ENCODE measurements at places on chromosomes 1 and 21.

GRCh38 chr1:168032029-168032428 is 95.2 kb upstream of the MPC2 start:
- DNase-seq = no peak

- DNase-seq = no peak
Measured at GRCh38 chr1:56569661-56570060, 9.7 kb downstream of the PLPP3 start.

GRCh38 chr1:113874012-113874879 is 2.7 kb upstream of the PTPN22 start:
- DNase-seq = no peak

DNA sequence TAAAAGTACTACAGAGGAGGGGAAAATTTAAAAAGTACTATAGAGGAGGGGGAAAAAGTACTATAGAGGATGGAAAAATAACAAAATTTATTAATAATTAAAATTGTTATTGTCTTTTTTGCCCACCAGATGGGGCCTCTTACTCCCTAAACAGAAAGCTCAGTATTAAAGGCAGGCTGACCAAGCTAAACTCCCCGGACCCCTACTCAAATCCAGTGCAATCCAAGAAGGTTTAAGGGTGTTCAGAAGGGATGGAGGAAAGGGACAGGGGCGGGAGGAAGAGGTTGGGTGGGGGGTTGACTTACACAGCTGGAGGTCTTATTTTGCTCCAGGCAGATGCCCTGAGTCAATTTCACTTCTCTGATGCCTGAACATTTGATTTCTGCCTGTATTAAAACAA is 13.7 kb downstream of the CD34 start:
- DNase-seq = no peak

- DNase-seq = peak; percentile 38
Measured at GRCh38 chr1:229258031-229258756, 12.7 kb upstream of the RAB4A start.

DNA sequence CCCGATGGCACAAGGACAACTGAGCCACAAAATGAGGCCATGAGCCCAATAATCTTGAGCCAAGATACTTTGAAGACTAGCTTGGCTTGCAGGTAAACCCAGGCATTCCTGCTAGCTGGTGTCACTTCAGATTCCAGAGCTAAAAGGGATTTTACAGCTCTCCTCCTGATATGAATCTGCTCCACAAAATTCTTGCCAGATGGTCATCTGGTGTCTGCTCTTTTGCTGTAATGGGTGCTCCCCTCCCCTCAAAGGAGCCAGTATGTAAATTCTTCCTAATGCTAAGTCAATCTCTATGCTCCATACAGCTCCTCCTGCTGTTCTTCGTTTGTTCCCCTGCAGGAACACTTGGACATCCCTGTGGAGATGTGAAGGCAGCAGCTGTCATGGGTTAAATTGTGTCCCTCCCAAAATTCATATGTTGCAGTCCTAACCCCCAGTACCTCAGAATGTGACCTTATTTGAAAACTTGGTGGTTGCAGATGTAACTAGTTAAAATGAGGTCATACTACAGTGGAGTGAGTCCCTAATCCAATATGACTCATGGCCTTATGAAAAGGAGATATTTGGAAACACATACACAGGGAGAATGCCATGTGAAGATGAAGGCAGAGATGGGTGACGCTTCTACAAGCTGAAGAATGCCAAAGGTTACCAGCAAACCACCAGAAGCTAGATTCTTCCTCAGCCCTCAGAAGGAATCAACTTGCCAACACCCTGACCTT is 180.6 kb upstream of the PALMD start:
- no peak for DNase-seq

- DNase-seq = no peak
Measured at GRCh38 chr1:41485605-41486004, 1.1 kb upstream of the EDN2 start.

- no peak for DNase-seq
Measured at GRCh38 chr1:111886741-111887140, 102.7 kb downstream of the KCND3 start.

DNA sequence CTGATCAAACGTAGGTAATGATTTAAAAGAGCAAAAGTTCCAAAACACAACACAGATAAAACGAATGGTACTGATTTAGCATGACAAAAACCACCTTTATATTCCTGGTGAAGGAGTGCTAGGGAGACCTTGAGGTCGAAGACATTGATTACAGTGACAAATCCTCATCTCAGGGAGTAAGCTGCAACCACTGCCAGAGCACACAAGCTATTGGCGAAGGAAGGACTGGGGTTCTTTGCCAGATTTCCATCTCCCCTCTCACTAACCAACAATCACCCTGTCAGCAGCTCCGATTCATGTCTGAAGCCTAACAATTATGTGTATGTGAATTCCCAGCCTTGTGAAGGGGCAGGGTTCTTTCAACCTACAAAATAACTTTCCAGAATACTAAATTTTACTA is 40.2 kb upstream of the DMRTB1 start:
- no peak for DNase-seq

DNA sequence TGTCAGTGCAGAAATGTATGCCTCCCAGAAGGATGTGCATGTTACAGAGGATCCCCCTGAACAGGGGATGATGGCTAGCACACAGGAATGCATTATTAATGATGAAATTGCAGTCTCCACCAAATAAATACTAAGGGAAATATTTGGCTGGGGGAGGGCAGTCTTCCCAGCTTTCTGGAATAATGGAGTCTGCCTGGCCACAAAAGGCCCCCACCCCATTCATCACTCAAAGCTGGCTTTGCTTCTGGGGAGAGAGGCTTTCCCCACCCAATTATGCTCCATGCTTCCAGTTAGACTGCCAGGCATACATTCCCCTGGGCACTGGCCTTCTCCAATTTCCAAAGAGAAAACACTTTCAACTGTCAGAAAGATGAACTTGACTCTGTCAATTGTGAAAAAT is 302.7 kb downstream of the SIPA1L2 start:
- DNase-seq = no peak

GRCh38 chr1:156445789-156446263 is 54.7 kb downstream of the MEF2D start:
- peak; percentile 95 for DNase-seq

GRCh38 chr1:185646202-185646683 is 87.9 kb upstream of the HMCN1 start:
- peak; percentile 78 for DNase-seq

- no peak for DNase-seq
Measured at GRCh38 chr21:24823247-24823646, 784.0 kb downstream of the MRPL39 start.

GRCh38 chr21:41750051-41750450 is 16.8 kb downstream of the RIPK4 start:
- no peak for DNase-seq

DNA sequence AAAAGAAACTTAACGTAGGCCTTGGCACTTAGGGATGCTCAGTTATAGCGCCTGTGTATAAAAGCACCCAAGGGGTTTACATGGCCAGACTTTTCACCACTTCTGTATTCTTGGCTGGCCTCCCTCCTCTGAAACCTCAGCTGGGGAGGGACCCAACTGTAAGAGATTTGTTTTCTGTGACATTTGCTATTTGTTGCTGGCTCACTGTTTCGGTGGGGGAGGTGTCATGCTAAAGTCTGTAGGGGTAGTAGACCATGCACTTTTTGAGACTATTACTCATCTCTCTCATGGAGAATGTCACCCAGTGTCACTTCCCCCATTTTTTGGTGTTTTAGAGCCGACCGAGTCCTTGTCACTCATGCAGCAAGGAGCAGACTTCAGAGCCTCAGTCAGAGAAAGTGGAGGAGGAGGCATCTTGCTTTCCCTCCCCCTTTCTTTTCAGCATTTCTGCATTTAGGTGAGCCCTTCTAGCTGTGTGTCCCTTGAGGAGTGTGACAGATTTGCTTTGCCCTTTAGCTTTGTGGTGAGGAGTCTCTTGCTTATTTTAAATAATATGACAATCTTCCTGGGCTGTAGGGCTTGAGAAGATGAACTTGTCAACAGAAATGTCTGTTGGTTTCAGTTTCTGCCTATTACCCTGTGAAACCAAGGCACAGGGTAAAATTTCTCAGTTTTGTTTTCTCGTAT is 160.1 kb downstream of the FASLG start:
- DNase-seq = no peak

GRCh38 chr1:176480750-176481149 is 17.8 kb downstream of the PAPPA2 start:
- DNase-seq = no peak

GRCh38 chr1:160863061-160863773 is 530 bp upstream of the CD244 start:
- no peak for DNase-seq

DNA sequence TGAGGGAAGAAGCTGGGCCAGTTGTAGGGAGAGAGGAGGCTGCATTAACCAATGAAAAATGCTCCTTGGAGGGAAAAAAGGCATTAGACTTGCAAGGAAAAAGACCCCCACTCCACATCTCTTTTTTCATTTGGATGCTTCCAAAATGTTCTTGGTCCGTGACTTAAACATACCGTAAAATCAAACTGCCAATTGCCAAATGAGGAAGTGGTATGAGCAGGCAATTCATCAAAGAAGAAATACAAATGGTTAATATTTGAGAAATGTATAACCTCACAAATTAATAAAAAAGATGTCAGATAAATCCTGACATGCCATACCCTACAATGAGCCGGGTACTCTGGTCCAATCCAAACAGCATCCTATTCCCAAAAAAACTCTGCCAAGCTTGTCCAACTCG is 30.6 kb downstream of the KANK4 start:
- no peak for DNase-seq

GRCh38 chr1:160420881-160421842 is 20.8 kb downstream of the VANGL2 start:
- DNase-seq = no peak

GRCh38 chr1:93004566-93005251 is 43.4 kb upstream of the DIPK1A start:
- no peak for DNase-seq

- peak; percentile 37 for DNase-seq
Measured at GRCh38 chr1:244837597-244838258, 2.3 kb downstream of the COX20 start.

DNA sequence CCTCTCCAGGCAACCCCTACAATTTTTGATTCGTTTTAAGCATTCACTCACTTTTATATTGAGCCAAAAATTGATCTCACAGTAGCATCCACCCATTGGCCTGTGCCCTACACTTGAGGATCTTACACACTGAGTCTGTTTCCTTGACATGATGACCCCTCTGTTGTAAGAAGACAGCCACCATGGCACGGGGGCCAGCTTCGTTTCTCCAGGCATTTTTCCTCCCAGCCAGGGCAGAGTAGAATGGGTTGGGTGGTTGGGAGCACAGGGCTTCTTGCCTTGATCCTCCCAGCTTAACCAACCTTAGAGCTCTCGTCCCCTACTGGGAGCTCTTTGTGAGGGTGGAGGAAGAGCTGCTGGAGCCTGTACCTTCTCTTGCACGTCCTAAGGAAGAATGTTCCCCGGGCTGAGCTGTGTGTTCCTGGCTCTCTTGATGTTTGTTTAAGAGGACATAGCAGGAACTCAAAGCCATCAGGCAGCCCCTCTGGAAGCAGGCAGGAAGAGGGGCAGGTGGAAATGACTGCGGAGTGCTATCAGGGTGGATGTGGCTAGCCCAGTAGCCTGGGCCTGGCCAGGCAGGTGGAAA is 213.2 kb upstream of the TMEM51 start:
- DNase-seq = no peak

GRCh38 chr21:39525129-39525528 is 73.4 kb downstream of the SH3BGR start:
- no peak for DNase-seq

DNA sequence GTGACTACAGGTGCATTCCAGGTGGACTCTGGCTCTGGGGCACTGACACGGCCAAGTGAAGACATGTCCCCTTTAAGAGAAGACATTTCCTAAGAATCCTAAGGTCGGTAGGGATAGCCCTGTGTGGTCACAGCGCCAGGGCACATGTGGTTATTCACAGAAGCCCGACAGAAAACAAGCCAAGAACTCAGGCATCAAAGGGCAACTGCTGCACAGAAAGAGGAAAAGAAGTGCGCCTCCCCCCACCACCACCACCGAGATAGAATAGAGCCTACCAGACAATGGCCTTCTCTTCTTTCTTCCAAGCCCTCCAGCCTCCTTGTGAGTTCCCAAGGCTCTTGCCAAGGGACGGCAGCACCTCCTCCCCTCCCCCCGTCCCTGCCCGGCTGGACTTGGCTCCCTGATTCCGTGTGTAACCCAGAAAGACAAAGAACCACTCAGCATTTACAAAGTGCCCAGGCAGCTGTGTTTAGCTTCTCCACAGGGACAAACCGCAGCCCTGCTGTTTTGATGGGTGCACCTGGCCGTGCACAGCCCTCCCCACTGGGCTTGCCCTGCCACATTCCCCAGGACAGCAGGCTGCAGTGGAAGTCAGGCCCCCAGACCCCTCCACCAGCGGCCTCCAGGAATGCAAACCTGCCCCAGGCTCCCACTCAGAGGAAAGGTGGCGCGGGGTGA is 30.2 kb downstream of the TMPRSS2 start:
- peak; percentile 90 for DNase-seq

GRCh38 chr1:222905151-222905550 is 90.3 kb downstream of the DISP1 start:
- peak; percentile 81 for DNase-seq

DNA sequence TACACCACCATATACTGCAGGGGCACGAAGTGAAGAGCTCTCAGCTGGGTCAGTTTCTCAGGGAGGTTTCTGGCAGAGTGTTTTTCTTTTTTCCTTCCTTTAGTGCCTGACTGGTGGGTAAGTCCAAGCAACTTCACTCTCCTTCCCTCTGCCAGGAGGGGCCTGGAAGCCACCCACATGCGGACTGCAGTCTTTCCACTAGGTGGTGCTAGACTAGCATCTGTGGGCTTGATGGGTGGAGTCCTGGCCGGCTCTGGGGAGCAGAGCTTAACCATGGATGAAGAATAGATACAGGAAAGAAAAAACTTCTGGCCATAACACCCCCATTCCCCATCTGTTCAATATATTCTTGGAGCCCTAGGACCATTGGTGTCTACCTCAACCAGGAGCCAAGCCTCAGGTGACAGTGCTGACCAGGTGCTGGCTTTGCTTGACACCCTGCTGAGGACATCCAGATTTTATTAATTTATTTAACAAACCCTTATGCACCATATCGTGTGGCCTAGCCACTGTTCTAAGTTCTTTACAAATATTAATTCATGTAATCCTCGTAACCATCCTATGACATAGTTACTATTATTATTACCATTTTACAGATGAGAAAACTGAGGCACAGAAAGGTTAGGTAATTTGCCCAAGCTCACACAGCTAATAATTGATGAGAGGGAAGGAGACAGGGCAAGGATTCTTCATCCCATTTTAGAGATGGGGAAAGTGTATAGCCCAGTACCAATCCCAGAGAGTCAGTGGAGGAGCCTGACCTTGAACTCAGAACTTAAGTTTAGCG is 126.7 kb upstream of the CSF3R start:
- DNase-seq = peak; percentile 64

DNA sequence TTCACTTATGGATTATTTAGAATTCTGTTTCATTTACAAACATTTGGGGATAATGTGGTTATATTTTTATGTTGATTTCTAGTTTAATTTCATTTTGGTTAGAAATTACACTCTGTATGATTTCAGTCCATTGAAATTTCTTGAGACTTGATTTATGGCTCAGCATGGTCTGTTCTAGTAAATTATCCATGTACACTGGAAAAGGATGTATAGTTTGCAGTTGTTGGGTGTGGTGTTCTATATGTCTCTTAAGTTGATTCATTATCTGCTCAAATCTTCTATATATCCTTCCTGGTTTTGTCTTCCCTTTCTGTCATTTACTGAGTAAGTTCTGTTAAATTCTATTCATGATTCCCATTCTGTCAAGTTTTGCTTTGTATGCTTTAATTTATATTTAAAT is 52.3 kb downstream of the RAP1A start:
- no peak for DNase-seq

GRCh38 chr1:54606096-54606989 is 17.0 kb downstream of the FAM151A start:
- DNase-seq = peak; percentile 77

- no peak for DNase-seq
Measured at GRCh38 chr1:199073166-199073565, 434.3 kb downstream of the PTPRC start.

All from NCI-H1417 (cell line).